GM04503 (cell line): ENCODE measurements at places on chromosomes 5 and 9.

GRCh38 chr5:23411994-23412393 is 95.4 kb upstream of the PRDM9 start:
- no peak for DNase-seq

GRCh38 chr9:133889584-133890301 is 102.4 kb downstream of the VAV2 start:
- DNase-seq, result no peak

DNA sequence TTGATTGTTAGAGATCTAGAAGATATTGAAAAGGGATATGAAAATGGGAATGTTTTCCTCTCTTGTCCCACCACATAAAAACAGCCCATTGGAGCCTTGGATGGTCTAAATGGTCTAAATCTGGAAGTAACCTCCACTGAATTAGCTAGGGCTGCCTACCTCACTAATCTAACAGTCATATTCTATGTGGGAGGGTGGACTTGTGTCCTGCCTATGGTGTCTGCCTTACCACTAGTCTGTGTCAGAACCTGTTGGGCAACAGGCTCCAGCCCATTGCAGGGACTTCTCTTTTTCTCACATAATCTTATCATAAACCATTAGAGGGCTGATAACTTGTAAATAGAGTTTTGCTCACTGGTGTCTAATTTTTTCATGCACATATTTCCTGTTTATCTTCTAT is 548.8 kb upstream of the CDH18 start:
- no peak for DNase-seq

- DNase-seq, result peak; percentile 39
Measured at GRCh38 chr5:173201636-173202265, 33.3 kb downstream of the NKX2-5 start.

DNA sequence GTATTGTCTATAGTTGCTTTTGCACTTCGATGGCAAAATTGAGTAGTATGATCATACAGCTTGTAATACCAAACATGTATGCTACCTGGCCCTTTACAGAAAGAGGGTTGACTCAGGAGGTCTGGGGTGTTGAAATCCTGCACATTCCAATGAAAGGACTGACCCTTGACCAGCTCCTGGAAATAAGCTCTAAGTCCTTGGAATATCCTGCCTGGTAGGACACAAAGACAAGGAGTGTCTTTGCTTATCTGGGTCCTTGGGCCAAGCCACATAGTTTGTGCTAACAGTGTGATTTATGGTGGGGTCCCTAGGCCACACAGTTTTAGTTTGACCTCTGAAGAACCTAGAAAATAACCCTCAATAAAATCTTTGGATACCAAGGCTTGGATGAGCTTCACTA is 89.3 kb upstream of the FTMT start:
- no peak for DNase-seq

DNA sequence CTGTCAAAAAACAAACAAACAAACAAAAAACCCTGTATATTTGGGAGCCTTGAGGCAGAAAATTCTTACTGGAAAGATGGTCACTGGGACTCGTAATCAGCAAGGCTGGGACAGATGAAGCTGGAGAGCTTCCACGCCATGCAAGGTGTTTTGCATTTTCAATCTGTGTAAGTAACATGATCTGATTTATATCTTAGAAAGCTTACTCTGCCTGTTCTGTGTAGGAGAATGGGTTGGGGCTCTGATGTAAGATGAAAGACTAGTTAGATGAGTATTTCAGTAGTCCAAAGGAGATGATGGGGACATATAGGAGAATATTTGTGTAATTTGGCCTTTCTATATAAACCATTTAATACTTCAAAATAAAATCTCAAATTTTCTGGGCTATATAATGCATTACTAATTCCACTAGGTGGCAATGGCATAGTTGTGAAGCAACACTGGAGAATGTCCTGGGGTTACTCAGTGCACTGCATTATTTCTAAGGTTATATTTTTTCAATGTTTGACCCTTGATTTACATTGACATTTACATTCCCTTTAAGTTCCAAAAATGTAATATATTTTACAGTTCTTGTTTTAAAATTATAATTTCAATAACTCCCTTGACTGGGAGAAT is 21.9 kb upstream of the FSD1L start:
- no peak for DNase-seq

GRCh38 chr9:72312386-72312987 is 52.5 kb downstream of the ZFAND5 start:
- no peak for DNase-seq

DNA sequence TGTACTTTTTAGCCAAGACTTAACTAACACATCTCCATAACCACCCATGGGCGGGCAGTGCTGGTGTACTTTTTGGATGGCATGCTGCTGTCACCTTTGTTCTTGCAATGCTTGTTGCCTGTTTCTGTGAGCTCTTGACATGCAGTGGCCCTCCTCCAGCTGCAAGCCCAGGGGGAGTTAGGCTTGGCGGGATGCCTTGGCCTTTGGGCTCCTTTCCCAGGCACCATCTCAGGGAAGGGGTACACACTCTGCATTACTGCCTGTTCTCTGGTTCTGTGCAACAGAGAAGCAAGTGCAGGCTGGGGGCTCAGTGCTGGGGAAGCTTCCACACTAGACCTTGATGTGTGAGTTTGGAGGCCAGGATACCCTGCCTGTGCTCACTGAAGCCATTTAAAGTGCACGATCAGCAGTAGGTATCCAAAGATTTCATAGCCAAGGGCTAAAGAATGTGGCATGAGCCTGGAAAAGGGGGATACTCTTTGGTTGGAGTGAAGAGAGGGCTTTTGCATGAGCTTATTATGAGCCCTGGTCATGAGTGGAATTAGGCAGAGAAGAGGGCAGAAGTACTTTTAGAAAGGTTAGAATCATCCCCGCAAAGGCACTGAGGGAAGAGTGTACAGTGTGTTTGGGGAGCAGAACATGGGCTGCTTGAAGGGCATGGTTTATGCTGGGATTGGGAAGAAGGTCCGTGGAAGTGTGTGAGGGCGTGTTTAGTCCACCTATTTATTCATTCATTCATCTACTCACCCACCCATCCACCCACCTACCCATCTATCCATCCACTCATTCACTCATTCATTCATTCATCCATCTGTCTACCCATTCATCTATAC is 22.5 kb downstream of the PSAT1 start:
- no peak for DNase-seq

GRCh38 chr9:33164138-33164809 is 2.9 kb downstream of the B4GALT1 start:
- no peak for DNase-seq

GRCh38 chr5:91535499-91535898 is 152.4 kb upstream of the ARRDC3 start:
- DNase-seq, result no peak

DNA sequence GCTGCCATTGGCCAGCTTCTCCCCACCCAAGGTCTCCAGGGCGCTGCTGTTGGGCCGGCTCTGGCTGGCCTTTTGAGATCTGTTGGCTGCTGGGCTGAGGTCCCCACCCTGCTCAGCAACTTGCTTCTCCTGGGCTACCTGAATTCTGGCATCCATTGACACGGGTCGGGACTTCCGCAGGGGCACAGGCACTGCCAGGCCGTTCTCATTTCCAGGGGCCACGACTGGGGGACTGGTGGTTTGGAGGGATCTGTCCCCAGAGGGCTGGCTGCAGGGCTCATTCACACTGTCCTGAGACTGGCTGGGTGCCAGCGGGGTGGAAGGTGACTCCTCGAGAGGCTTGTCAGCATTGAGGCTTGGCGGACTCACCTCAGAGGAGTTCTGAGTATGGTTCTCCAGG is 87.1 kb upstream of the FBXW11 start:
- no peak for DNase-seq

DNA sequence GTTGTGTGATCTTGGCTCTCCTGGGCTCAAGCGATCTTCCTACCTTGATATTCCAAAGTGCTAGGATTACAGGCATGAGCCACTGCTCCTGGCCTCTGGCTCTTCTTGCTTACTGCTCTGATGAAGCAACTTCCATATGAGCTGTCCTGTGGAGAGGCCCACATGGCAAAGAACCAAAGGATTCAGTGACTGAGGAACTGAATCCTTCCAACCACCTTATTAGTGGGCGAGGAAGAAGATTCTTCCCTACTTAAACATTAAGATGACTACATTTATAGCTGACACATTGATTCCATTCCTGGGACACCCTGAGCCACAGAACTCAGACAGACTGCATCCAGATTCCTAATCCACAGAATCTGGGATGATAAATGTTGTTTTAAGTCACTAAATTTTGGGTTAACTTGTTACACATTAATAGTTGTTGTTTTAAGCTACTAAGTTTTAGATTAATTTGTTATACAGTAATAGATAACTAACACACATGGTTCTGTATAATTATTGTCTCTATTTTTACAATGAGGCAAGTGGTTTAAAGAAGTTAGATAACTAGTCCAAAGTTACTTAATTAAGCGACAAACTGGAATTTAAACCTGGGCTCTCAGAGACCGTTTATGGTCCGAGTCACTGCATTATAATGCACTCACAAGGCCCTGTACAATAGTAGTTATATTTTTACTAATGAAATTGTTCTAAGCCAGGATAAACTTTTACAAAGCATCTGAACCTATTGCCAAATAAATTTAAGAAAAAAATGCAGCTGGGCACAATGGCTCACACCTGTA is 16.7 kb upstream of the SLCO4C1 start:
- DNase-seq, result peak; percentile 3

- no peak for DNase-seq
Measured at GRCh38 chr5:34699155-34700077, 43.3 kb downstream of the RAI14 start.

GRCh38 chr5:123157791-123158581 is 68.9 kb downstream of the PRDM6 start:
- peak; percentile 45 for DNase-seq

- DNase-seq, result no peak
Measured at GRCh38 chr5:169001394-169001793, 299.5 kb downstream of the SLIT3 start.

- DNase-seq, result no peak
Measured at GRCh38 chr5:147431586-147431985, 78.3 kb downstream of the DPYSL3 start.

- DNase-seq, result no peak
Measured at GRCh38 chr5:6449465-6450158, 953 bp downstream of the UBE2QL1 start.

DNA sequence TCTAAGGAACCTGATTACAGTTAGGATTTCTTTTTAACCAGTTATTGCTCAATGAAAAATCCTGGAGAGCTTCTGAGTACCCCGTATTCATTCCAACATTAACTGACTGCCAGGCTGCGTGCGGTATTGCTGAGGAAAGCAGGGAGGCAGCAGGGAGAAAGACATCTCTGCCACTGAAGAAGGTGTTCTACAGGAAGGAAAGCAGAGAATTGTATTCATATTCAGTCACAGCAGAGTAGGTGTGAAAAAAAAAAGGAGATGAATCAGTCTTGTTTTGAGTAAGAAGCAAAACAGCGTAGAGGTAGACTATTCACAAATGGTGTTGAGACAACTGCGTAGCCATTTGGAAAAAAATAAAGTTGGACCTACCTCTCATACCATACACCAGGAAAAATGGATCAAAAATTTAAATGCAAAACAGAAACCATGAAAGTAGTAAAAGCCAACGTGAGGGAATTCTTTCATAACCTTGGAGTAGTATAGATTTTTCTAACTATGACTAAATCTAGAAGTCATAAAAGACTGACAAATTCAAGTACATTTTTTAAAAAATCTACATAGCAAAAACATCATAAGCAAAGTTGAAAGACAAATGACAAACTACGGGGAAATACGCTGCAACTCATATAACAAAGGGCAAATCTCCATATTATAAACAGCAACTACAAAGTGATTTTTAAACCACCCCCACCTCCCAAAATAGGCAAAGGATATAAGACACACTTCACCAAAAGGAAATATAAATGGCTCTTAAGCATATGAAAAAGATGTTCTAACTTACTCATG is 9.9 kb upstream of the NR4A3 start:
- DNase-seq, result no peak

GRCh38 chr9:129491487-129491855 is 129.4 kb downstream of the C9orf50 start:
- DNase-seq, result no peak

DNA sequence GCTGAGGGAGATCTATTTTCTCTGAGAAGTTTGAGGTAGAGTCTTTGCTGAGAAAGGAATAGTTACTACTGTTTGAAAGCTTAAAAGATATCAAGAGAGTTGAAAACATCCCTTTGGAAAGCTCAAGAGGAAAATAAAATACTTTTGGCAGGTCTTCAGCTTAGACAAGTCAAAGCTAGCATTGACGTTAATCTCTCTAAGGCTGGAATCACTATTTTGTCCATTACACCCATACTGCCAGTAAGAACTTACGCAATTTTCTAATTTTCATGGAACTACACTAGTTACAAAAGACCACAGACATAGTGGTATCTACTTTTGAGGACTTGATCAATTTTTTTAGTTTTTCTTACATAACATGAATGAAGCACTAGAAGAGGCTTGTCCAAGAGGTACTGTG is 494.9 kb downstream of the PSAT1 start:
- no peak for DNase-seq

GRCh38 chr5:35024911-35025510 is 22.7 kb downstream of the AGXT2 start:
- no peak for DNase-seq

DNA sequence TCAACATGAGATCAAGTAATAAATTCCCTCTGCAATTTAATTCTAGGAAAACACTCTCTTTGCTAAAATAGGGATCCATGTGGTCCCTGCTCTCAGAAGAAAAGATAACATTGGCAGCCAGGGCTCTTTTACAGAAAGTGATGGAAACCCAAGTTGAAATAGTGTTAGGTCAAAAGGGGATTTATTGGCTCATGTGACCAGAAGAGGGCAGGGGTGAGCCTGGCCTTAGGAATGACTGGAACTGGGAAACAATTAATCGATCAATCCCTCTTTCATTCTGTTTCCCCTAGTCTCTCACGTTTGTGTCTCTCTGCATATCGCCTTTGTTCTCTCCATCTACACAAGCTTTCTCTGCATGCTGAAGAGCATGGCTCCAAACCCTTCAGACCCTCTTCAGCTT is 58.3 kb upstream of the ALDH1B1 start:
- no peak for DNase-seq

DNA sequence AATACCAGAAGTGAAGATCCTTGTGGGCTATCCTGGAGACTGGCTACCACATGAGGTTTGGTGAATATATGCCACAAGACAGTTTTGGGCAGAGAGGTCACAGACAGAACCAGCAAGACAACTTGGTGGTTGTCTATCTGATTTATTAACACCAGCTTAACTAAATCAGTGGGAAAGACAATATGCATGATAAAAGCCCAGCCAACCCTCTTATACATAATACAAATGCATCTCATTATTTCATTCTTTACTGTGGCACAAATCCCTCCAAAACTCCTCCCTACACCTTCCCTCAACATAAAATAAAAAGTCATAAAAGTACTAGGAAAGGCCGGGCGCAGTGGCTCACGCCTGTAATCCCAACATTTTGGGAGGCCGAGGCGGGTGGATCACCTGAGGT is 8.1 kb downstream of the HINT1 start:
- no peak for DNase-seq

GRCh38 chr5:68894673-68895072 is 199.1 kb upstream of the SLC30A5 start:
- DNase-seq, result no peak

DNA sequence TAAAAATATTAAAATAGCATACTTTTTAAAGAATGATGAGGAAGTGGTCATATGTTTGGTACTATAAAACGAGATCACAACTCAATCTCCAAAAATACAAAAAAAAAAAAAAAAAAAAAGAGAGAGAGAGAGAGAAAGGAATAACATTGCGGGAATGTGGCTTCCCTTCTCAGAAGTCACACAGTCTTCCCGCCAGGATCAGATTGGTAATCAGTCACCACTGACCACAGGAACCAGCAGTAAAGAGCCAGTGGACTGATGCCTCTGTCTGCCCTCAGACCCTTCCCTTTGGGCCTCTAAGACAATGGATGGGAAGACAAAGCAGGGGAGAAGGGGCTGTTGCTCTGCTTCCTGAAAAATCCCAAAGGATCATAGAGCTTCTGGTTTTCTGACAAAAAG is 104.9 kb downstream of the KLHL3 start:
- no peak for DNase-seq

- no peak for DNase-seq
Measured at GRCh38 chr5:40986666-40987065, 77.4 kb downstream of the C7 start.
